ENCODE measurements at places on chromosomes 7 and 10. TPM values are rescaled to one million over a fixed set of nuclear protein-coding genes. Genes with fewer than 3 reads are reported as not detected.

TMEM176A gene
- polyA plus RNA-seq: 92.0 TPM

GRID2IP gene
- polyA plus RNA-seq: 0.23 TPM

GBX1 gene
- not detected for polyA plus RNA-seq

LGI1 gene
- polyA plus RNA-seq: 0.63 TPM

DNA sequence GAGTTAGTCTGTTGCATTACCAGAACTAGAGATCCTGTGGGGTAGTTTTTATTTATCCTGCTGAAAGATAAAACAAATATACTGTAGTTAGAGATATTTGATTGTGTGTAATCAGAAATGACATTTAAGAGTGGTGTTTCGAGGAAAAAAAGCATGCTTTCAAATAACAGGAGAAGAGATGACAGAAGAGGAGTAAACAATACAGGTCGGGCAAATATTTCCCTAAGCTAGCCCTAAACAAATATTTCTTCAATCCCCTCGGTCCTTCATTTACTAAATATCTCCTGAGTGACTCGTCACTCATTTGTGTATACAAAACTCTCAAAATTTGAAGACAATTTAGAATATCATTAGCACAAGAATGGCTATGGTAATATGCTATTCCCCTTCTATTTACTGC, 219.7 kb upstream of the FERD3L start:
- no peak for DNase-seq
- no peaks in the 10 kb centered on the region for H3K36me3 ChIP-seq
- no peaks in the 10 kb centered on the region for H3K27me3 ChIP-seq
- no peak overlapping the region for H3K4me3 ChIP-seq
- H3K4me1 ChIP-seq: no peaks in the 10 kb centered on the region

- no peaks in the 10 kb centered on the region for H3K27me3 ChIP-seq
Observed at GRCh38 chr7:128948312-128948973, 10.7 kb downstream of the IRF5 start.

GRCh38 chr10:31693491-31693890, 235.1 kb downstream of the ARHGAP12 start:
- H3K27ac ChIP-seq: no peak overlapping the region
- DNase-seq: no peak
- H3K27me3 ChIP-seq: no peaks in the 10 kb centered on the region
- H3K36me3 ChIP-seq: no peaks in the 10 kb centered on the region
- H3K4me1 ChIP-seq: peaks cover 9% of the 10 kb centered on the region

DNA sequence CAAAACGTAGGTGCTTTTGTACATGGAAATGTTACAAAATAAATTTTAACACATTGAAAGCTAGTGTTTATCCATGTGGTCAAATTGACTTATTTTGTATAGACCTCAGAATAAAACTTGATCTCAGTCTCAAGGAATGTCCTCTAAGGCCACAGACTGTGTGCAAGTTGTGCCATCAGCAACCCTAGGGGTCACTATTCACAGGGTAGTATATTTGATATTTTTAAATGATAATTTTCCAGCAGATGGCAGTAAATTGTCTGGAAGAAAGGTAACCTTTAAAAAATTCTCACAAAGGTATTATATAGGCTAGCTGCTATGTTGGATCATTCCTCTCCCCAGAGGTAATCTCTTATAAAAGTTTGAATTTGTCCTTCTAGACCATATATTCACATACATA, 12.9 kb upstream of the SNX10 start:
- no peak overlapping the region for H3K27ac ChIP-seq
- DNase-seq: no peak
- H3K4me1 ChIP-seq: no peaks in the 10 kb centered on the region
- H3K27me3 ChIP-seq: no peaks in the 10 kb centered on the region
- no peak overlapping the region for H3K4me3 ChIP-seq
- H3K36me3 ChIP-seq: no peaks in the 10 kb centered on the region

- H3K27ac ChIP-seq: no peak overlapping the region
- DNase-seq: no peak
- H3K4me3 ChIP-seq: no peak overlapping the region
- no peaks in the 10 kb centered on the region for H3K27me3 ChIP-seq
Observed at GRCh38 chr10:11906714-11907113, 83.6 kb downstream of the PROSER2 start.

- peak; percentile 89 for DNase-seq
- H3K27me3 ChIP-seq: no peaks in the 10 kb centered on the region
- H3K27ac ChIP-seq: peak overlapping the region; percentile 91
- no peak overlapping the region for H3K4me3 ChIP-seq
- H3K36me3 ChIP-seq: peaks cover 9% of the 10 kb centered on the region
Observed at GRCh38 chr7:43647673-43648472, 65.0 kb downstream of the STK17A start.

Measured in stomach (tissue), 19 donors.